ENCODE measurements at places on chromosomes 4 and X.

- no peaks in the 10 kb centered on the region for H3K4me1 ChIP-seq
- no peak overlapping the region for H3K27ac ChIP-seq
- no peaks in the 10 kb centered on the region for H3K27me3 ChIP-seq
- no peak for DNase-seq
These were observed 272.4 kb upstream of the SMIM31 start for GRCh38 chr4:164481306-164482091.

DNA sequence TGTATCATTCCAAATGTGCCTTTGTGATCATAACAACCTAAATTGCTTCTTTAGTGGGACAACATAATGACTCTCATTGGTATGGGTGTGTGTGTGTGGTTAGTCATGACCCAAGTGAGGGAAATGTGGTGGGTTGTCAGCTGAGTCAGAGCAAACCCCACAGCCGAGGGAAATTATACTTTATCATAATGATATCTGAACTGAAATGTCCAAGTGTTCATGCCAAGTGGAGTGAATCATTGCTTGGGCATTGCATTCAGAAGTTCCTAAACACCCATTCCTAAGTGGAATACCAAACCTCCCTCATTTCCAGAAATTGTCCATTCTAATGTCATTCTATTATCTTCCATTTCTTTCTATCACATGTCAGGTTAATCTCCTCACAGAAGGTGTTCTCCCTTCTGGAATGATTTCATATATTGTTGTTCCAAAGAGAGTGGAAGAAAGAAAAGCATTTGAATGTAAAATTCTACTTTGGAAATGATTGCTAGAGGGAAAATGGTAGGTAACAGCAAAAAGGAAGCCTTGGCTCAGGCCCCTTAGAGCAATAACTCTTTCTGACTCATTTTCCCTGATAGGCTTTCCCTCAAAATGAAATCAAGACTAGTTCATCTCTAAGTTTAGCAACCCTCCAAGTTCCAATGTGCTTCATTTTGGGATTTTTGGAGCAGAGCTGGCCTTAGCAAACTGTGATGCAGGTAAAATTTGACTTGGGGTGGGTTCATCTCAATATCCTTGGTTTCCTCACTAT, 230.7 kb upstream of the KCNIP4 start:
- H3K27ac ChIP-seq, result no peak overlapping the region
- H3K4me1 ChIP-seq, result no peaks in the 10 kb centered on the region
- DNase-seq, result no peak
- H3K36me3 ChIP-seq, result no peaks in the 10 kb centered on the region

DNA sequence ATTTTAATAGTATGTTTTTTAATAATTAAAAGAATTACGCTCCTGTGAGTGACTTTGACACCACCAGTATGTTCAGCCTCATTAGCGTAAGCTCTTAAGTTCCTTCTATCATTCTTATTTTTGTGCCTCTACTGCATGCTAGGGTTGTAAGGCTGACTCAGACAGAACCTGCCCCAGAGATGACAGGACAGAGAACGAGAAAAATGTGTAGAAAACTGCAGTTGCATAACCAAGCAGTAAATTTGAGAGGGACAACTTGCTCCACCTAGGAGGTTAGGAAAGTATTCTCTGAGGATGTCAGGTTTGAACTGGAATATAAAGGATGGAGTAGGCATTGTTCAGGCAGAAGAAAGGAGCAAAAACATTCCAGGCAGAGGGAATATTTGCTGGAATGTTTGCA, 98.7 kb downstream of the NFKB1 start:
- no peaks in the 10 kb centered on the region for H3K4me1 ChIP-seq
- H3K27ac ChIP-seq, result no peak overlapping the region
- H3K4me3 ChIP-seq, result no peak overlapping the region
- H3K36me3 ChIP-seq, result no peaks in the 10 kb centered on the region
- no peaks in the 10 kb centered on the region for H3K27me3 ChIP-seq

- no peaks in the 10 kb centered on the region for H3K36me3 ChIP-seq
- H3K4me1 ChIP-seq, result no peaks in the 10 kb centered on the region
- H3K27me3 ChIP-seq, result no peaks in the 10 kb centered on the region
- H3K27ac ChIP-seq, result no peak overlapping the region
- DNase-seq, result no peak
These were observed 377.8 kb downstream of the PPP4R3C start for GRCh38 chrX:27085346-27085745.

DNA sequence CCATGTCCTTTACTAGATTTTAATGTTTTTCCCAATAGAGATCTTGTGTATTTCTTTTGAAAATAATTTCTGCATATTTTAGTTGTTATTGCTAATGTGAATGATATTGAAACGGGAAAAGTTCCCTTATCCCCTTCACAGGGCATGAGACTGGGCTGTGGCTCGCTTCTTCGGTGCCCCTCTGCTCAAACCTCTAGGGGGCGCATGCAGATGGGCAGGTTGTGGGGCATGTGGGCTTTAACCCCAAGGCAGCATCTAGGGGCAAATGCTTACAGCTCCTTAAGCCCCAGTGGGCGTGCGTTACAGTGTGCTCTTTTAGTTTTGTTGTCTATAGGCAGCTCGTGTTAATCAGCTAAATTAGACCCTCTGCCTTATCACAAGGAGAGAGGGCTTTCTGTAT, 194.7 kb downstream of the OPHN1 start:
- no peaks in the 10 kb centered on the region for H3K4me1 ChIP-seq
- H3K27ac ChIP-seq, result no peak overlapping the region
- no peak for DNase-seq

- no peaks in the 10 kb centered on the region for H3K36me3 ChIP-seq
- DNase-seq, result no peak
- H3K27me3 ChIP-seq, result no peaks in the 10 kb centered on the region
- H3K4me3 ChIP-seq, result no peak overlapping the region
These were observed 17.5 kb upstream of the ZNF41 start for GRCh38 chrX:47500554-47500953.
